ENCODE measurements at places on chromosomes 7 and 10. TPM values are rescaled to one million over a fixed set of nuclear protein-coding genes. Genes with fewer than 3 reads are reported as not detected.

OR6V1 gene
- not detected for polyA plus RNA-seq

CHST15 gene
- polyA plus RNA-seq = 10.1 TPM

AKR1B15 gene
- polyA plus RNA-seq = not detected

FAM185A gene
- 6.1 TPM for polyA plus RNA-seq

PLXNA4 gene
- polyA plus RNA-seq = 0.59 TPM

ICA1 gene
- 14.5 TPM for polyA plus RNA-seq

Data from aorta (tissue), 5 donors.